OCI-LY7 (cell line): ENCODE measurements at places on chromosomes 13 and 19. TPM values are rescaled to one million over a fixed set of nuclear protein-coding genes. Genes with fewer than 3 reads are reported as not detected.

GRCh38 chr13:73767191-73767741 is 366.9 kb downstream of the KLF12 start:
- peak; percentile 27 for DNase-seq

DNA sequence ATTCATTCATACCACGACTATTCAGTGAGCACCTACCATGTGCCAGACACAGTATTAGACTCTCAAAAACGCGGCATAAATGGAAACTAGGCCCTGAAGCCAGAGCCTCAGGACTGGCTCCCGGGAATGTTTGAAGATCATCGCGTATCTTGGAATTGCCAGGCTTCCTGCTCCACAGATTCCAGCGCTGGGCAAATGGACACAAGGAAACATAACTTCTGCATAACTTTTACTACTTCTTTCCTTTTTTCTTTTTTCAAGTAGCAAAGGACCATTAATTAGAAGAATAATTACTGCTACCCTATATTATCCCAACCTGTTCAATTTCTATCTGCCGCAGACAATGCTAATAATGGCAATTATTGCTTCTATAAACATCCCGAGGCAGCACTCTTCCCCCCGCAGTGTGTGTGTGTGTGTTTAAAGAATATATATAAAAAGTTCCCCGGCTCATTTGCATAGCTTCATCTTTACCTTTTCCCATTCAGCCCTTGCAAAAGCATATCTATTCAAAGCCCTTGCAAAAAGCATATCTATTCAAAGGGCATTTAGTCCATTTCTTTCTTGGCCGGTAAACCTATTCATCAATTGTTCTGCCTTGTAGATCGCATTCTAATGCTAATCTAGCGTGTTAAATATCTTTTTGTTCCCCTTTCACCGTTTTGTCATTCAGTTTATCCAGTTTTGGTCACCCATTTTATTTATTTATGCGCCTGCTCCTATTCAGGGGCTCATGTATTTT is 6.1 kb downstream of the SOX21 start:
- no peak for DNase-seq

DNA sequence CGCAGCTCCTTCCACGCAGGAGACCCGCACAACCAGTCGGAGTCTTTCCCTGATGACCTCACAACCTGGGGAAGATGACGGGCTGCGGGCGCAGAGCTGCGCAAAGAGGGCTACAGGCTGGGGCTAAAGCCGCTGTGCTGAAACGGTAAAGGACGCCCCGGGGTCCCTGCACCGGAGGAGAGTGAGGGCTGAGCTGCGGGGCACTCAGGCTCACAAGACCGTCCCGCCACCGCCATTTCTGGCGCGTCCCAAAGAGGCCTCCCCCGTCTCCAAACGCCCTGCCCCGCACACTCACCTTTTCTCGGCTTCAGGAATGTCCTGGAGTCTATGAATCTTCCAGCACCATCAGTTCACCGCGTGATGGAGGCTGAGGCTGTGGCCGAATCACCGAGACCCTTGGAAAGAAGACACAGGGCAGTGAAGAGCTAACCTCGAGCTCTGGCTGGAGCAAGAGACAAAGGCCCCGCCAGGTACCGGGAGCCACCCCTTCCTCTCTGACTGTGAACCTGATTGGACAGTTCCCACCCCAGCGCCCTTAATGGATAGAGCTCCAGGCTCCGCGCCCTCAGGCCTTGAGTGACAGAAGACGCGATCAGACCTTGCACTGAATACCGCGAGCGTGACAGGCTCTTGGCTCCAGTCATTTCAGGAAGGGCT is 41.8 kb upstream of the ZNF429 start:
- no peak for DNase-seq

GRCh38 chr13:67298297-67298696 is 68.2 kb upstream of the PCDH9 start:
- DNase-seq: no peak

DNA sequence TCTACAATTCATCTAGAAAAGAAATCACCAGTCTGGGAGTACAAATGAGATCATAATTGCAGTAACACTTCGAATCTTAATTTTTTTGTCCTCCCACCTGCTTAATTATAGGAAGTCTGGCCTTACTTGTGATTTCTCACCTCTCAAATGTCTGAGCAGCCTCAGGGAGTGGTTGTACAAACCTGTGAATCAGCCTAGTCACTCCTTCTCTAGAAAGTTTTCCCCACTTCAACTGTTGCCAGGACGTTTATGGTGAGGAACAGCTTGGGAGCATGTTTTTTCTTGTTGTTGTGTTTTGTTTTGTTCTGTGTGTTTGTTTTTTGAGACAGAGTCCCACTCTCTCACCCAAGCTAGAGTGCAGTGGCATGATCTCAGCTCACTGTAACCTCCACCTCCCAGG is 50.3 kb upstream of the CLDN10 start:
- no peak for DNase-seq

DNA sequence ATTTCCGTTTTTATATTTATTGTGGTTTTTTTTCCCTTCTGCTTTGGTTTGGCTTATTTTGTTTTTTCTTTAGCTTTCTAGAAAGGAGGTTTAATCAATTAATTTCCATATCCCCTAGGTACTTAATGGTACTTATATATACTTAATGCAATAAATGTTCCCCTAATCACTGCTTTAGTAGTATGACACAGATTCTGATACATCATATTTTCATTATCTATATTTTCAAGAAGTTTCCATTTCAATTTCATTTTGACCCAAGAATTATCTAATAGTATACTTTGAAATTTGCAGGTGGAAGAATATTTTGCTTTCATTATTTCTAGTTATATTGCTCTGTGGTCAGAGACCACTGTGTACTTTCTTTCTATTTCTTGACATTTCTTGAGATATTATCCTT is 66.6 kb upstream of the STK24 start:
- DNase-seq: no peak

DNA sequence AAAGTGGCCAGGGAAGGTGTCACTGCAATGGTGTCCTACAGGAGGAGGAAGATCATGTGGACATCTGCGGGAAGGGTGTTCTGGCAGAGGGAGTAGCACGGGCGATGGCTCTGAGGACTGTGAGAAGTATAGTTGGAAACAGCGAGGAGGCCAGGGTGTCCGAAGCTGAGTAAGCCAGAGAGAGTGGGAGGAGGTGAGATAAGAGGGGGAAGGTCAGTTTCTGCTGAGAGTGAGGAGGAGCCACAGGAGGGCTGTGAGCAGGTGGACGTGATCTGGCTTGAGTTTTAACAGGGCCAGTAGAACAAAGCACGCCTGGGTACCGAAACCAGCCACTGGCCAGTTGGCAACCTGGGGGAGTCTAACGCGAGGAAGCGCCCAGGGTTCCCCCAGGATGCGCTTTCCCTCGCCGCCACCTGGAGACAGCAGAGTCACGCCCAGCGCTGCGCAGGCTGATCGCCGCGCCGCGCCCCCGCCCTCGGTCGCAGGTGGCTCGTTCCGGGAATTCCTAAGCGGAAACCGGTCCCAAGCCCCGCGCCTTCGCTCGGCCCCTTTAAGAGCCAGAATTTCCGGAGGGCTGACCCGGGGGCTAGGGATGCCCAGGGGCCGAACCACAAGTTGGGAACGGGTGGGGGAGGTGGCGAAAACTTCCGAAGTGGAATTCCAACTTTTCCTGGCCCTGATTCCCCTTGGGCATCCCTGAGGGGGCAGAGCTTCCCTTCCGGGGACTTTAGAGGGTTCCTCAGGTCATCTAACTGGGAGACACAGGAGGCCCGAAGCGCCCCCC is 1.1 kb upstream of the LSR start:
- DNase-seq: peak; percentile 92

B3GNT8 gene
- 0.40 TPM in 1 of 2 replicates, not detected in the other for total RNA-seq
